ENCODE measurements at places on chromosomes 1 and 21.

GRCh38 chr1:100972185-100972584, 53.4 kb downstream of the DPH5 start:
- DNase-seq: no peak

DNA sequence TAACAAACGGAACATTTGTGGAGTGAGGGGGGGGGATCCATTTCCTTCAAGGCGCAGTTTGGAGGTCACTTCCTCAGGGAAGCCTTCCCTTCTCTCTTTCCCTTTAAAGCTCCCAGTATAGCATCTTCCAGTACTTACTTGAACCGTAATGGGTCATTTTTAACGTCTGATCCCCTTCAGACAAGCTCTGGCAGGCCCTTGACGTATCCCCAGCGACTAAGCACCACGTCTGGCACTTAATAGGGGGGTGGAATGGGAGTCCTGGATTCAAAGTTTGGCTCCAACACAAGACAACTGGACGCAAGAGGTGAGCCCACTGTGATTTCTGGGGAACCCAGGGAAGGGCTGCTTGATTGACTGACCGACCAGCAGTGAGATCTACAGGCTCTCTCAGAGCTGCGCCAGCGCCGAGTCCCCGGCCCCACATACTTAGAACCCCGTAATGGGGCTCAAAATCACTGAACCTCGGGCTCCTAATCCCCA, 441 bp downstream of the YARS1 start:
- no peak for DNase-seq

GRCh38 chr1:241658081-241658793, 6.2 kb downstream of the WDR64 start:
- no peak for DNase-seq

GRCh38 chr1:187848321-187848720, 1019.6 kb downstream of the PLA2G4A start:
- DNase-seq: no peak

DNA sequence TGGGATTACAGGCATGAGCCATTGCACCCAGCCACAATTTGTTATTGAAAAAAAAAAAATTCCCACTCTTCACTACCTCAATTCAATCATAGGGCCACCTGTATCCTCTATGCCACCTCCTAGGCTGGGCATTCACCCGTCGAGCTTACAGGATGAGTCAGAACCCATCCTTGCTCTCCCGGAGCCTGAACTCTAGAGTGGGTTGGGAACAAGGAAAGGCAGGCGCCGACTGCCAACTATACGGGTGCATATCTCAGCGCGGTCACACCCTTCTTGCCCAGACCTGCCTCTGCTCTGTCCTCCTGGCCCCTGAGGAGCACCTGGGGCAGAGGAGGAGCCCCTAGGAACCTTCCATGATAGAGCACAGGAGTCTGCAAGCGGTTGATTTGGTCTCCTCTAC, 21.4 kb upstream of the LBR start:
- no peak for DNase-seq

GRCh38 chr1:31122741-31123140, 57.2 kb upstream of the PUM1 start:
- no peak for DNase-seq

DNA sequence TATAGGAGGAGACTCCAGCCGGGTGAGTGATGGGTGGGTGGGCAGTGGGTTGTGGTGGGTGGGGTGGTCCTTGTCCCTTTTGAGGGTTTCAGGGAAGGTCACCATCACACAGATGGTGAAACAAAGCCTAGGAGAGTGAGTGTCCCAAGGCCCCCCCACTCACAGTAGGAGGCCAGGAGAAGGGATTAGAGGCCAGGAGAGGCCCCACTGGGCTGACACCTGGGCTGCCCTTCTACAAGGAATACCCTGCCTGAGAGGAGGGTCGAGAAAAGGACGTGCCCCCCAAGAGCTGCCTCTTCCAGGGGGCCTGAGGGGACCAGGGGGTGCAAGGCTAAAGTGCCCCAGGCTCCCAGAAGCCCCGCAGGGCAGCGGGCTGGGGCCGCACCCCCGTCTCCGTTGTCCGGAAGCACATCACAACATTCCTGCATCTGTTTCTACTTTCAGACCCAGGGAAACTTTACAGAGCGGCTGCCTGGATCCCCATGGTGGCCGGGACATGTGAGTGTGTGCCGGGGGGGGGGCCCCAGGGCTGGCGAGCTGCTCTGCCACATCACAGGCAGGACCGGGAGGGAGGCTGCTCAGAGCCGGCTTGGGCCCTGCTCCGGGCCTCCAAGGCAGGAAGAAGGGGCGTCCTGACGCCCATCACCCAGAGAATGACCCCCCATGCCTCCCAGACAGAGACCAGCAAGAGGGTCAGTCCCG, 68.2 kb downstream of the ARHGEF16 start:
- DNase-seq: no peak

GRCh38 chr1:228457017-228457395, 30.2 kb upstream of the RNF187 start:
- DNase-seq: no peak

GRCh38 chr1:29812408-29813135, 576.2 kb downstream of the PTPRU start:
- DNase-seq: no peak

DNA sequence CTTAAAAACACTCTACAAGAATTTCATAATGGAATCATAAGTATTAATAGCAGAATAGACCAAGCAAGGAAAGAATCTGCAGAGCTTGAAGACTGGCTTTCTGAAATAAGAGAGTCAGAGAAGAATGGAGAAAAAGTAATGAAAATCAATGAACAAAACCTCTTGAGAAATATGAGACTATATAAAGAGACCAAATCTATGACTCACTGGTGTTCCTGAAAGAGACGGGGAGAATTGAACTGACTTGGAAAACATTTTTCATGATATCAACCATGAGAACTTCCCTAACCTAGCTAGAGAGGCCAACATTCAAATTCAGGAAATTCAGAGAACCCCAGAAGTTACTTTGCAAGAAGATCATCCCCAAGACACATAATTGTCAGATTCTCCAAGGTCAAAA, 85.6 kb downstream of the GDAP2 start:
- no peak for DNase-seq

DNA sequence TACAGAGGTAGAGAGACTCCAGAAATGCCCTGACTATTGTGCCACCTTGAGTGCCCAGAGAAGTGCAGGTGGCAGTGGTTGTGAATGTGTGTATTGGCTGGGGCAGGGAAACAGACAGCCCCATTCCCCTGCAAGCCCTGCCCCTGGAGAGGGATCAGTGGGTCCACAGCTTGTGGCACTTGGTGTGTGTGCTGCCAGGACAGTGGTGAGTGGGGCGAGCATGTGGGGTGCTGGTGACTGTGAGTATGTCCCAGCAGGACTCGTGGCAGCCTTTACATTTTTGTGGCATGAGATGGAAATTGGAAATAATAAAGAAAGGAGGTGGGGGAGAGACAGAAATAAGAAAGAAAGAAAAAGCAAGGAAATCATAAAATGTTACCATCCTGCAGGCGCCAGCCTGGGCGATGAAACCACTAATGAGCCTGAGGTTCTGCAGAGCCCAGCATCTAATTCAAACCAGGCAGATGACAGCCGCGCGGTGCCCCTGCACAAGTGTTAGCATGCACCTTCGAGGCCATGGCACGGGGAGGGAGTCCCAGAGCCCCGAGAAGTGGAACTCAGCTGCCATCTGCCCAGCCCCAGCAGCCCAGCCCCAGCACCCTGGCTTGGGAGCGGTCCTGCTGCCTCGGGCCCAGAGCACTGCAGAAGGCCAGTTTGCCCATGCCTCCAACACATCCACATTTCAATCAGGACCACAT, 49.1 kb upstream of the ZBTB40 start:
- DNase-seq: no peak

DNA sequence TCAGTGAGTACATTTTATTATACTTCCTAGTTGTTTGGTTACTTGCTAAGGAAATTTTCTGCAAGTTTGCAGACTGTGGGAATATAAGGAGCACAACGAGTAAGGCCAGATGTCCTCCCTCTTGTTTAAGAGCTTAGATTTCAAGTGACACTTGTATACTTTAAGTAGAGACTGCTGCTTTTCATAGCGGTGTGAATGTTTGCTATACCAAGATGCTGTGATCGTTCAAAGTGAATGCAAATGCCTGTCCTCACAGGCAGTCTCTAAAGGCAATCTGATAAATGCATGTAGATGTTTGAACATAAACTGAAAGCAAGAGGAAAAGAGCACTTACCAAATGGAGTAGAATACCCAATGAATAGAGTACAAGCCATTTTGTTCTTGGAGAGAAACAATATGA, 226.4 kb downstream of the NRIP1 start:
- DNase-seq: no peak

- no peak for DNase-seq
These were observed 13.5 kb downstream of the MRPS6 start for GRCh38 chr21:34086887-34087306.

GRCh38 chr1:157154940-157155514, 16.8 kb upstream of the ETV3 start:
- no peak for DNase-seq

DNA sequence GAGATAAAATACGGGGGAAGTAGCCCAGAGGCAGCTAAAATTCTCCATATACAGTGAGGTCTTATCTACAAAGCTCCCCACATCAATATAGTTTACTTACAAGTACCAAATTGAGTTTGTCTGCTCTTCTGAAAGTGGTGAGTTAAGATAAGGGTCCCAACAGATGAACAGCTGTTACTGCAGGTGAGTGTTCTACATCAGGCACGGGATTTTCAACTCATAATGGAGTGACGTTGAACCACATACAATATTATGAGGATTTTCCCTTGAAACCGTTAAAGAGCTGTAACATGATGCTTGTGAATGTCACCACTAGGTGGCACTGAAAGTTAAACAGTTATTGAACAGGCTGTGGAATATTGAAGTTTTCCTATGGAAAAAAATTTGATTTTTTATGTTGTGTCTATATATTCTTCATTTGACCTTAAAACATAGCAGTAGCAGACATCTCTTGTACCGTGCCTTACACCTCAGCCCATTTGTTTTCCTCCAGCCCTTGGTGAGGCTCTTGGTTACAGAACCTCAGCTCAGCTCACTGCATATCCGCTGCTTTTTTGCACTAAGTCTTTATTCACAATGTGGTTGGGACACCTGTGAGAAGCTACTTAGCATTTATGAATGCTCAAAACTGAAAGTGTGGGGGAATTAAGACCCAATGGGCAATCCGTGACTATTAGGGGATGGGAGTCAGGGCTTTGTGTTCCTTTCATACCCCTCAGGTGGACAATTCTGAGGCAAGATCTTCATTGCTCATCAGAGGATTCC, 23.2 kb downstream of the CD1D start:
- no peak for DNase-seq

DNA sequence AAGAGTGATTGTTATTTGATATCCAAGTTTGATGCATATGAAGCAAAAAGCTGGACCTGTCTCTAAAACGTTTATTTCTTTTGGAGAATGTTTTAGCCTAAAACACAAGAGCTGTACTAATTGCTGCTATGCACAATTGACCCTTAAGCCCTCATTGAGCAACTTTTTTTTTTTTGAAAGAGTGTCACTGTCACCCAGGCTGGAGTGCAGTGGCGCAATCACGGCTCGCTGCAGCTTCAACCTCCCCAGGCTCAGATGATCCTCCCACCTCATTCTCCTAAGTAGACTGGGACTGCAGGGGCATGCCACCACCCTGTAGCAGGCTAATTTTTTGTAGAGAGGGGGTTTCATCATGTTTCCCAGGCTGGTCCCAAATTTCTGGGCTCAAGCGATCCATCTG, 129.1 kb downstream of the PIK3R3 start:
- no peak for DNase-seq

GRCh38 chr21:46394595-46395104, 64.0 kb upstream of the DIP2A start:
- DNase-seq: no peak

DNA sequence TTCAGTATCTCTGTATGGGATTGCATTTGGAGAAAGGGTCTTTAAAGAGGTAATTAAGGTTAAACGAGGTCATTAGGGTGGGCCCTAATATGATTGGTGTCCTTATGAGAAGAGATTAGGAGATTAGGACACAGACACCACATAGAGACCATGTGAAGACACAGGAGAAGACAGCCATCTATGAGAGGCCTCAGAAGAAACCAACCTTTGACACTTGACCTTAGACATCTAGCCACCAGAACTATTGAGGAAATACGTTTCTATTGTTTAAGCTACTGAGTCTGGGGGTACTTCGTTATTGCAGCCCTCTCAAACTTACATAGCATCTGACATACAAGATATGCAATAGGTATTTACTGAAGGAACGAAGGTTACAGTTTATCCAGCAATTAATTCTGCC, 7.3 kb upstream of the VPS45 start:
- no peak for DNase-seq

- DNase-seq: no peak
These were observed 695.4 kb downstream of the BRINP3 start for GRCh38 chr1:189782295-189782694.

DNA sequence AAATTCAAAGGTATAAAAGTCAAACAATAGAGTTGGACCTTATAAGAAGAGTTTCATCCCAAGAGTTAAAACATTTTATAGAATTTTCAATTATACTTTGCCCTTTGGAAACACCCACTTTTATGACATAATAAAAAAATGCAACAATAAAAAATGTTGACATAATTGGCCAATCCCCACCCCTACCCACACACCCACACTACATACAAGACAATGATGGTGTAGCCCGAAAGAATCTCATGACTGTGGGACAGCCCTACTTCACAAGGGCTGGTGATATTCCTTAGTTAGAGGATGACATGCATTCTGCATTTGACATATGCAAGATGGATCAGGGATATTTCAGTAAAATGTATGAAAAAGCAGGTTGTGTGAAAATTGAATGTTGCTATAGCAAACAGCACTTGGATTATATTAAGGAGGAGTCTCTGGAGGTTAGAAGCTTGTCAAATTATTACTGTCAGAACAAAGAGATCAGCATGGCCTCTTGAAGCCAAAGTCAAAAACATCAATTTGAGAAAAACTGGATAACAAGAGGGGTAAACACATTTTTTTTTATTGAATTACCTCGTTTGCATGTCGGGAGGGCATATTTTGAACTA, 133.0 kb upstream of the SAMSN1 start:
- no peak for DNase-seq

GRCh38 chr1:220700556-220701179, 10.5 kb downstream of the C1orf115 start:
- DNase-seq: no peak

GRCh38 chr1:7447736-7448135, 323.4 kb upstream of the VAMP3 start:
- DNase-seq: no peak

- DNase-seq: peak; percentile 87
These were observed 12.5 kb downstream of the TRAF3IP3 start for GRCh38 chr1:209768354-209768774.

DNA sequence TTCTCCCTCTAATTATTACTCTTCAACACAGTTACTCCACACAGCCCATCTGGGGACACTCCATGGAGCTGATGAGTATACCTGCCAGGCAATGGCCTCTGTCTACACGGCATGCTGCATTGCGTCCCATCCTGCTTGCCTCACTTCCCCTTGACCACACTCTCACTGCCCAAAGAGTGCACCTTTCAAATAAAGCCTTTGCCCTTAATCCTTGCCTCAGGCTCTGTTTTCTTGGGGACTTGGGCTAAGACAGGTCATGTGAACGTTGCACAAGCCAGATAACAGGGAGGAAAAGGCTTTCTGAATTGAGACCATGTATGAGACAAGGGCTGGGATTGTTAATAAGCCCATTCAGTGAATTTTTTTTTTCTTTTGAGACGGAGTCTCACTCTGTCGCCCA, 40.0 kb upstream of the SIM2 start:
- no peak for DNase-seq

GRCh38 chr1:1602304-1602967, 2.5 kb upstream of the FNDC10 start:
- no peak for DNase-seq

- DNase-seq: no peak
These were observed 27.3 kb downstream of the F11R start for GRCh38 chr1:160993544-160994193.
